ENCODE measurements at places on chromosomes 7 and 10.

- DNase-seq, result no peak
These were observed 90.9 kb downstream of the DIP2C start for GRCh38 chr10:598415-599170.

GRCh38 chr7:46539892-46540483 lies 618.9 kb upstream of the IGFBP3 start:
- no peak for DNase-seq

- no peak for DNase-seq
These were observed 15.5 kb downstream of the TECPR1 start for GRCh38 chr7:98236355-98237185.

GRCh38 chr7:136976504-136977251 lies 108.2 kb downstream of the CHRM2 start:
- no peak for DNase-seq

GRCh38 chr7:7148798-7149481 lies 33.4 kb upstream of the C1GALT1 start:
- DNase-seq, result no peak

DNA sequence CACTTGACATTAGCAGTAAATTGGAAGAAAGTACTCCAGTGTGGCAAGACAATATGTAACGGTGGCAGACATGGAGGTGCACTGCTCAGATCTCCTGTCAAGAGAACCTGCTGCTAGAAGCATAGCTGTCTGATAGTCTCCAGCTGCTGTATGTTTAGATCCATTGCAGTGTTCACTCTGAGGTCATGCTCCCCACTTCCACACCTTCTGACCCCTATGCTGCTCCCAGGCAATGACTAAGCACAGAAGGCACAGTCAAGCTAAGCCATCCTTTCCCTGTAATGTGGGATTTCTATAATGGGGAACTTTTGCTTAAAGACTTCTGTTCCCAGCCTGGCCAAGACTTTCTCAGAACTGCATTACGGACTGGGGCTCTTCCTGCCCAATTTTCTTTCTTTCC lies 315.8 kb downstream of the HPSE2 start:
- DNase-seq, result no peak

GRCh38 chr10:76115131-76115470 lies 683.7 kb downstream of the LRMDA start:
- no peak for DNase-seq

GRCh38 chr7:42181566-42181965 lies 55.4 kb downstream of the GLI3 start:
- no peak for DNase-seq

DNA sequence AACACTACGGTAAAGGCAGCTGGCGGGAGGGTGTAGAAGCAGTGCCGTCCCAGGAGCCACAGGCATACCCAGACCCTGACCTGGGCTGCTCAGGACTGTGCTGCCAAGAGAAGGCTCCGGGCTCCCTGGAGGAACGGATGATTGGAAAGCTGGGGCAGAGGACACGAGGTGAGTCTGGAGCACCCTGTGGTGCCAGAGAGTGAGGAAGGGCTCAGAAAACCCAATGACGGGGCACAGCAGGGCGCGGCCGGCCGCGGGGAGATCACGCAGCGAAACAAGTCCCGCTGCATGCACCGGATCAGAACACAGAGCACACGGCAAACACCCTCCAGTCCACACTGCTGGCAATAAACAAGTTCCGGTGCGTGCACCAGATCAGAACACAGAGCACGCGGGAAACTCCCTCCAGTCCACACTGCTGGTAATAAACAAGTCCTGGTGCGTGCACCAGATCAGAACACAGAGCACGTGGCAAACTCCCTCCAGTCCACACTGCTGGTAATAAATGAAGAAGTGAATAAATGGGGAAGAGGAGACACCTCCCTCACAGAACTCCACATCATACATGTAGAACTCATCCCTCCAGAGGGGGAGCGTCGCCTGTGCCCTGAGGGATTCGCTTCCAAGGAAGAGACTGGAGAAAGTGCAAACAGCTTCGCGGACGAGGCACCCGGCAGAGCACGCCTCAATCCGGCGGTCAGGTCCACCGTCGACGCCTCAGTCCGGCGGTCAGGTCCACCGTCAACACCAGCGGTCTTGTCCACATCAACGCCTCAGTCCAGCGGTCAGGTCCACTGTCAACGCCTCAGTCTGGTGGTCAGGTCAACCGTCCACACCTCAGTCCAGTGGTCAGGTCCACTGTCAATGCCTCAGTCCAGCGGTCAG lies 265.0 kb downstream of the MAD1L1 start:
- DNase-seq, result no peak

DNA sequence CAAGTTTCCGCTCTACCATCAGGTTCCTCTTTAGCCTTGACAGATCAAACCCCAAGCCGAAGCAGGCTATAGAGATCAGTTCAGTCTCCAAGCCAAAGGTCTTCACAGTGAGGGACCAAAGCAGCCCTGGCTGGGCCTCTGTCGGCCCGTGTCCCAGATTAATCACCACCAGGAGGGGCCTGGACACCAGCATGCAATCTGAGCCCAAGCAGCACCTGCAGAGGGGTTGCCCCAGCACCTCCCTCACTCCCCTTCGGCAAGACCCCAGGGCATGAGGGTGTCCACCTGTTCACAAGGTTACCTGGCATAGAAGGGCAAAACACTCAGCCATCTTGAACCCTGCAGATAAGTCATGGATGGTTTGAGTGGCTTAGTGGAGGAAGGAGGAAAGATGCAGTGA lies 36.0 kb downstream of the FBXW4 start:
- no peak for DNase-seq

DNA sequence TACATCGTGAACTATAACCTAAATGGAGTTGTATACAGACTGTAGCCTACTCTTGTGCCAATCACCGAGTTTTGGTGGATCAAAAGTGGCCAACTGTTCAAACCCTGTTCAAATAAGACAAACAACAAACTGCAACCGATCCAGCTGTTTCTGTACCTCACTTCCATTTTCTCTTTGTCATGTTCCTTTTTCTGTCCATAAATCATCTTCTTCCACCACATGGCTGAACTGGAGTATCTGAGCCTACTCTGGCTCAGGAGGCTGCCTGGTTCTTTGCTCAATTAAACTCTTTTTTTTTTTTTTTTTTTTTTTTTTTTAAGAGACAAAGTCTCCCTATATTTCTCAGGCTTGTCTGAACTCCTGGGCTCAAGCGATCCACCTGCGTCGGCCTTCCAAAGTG lies 59.0 kb upstream of the NPVF start:
- DNase-seq, result no peak

GRCh38 chr7:110647266-110647665 lies 443.7 kb upstream of the LRRN3 start:
- no peak for DNase-seq

GRCh38 chr10:63633677-63634487 lies 112.7 kb downstream of the REEP3 start:
- DNase-seq, result peak; percentile 6

DNA sequence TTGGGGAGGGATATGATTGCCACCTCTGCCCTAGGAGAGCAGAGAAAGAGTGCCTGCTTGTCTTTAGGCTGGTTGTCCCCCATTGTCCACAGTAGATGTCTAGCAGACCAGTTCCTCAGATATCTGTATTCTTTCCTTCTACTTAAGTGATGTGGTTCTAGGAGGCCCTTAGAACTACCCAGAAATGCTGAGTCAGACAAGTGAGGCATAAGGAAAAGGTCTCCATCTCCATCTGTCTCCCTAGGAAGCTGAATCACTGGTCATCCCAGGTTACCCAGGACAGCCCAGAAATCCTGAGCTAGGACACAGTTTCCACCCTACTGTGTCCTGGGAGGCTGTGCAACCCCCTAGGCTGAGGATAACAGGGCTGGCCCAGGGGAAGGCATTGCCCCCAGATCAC lies 93.4 kb upstream of the INHBA start:
- DNase-seq, result no peak

DNA sequence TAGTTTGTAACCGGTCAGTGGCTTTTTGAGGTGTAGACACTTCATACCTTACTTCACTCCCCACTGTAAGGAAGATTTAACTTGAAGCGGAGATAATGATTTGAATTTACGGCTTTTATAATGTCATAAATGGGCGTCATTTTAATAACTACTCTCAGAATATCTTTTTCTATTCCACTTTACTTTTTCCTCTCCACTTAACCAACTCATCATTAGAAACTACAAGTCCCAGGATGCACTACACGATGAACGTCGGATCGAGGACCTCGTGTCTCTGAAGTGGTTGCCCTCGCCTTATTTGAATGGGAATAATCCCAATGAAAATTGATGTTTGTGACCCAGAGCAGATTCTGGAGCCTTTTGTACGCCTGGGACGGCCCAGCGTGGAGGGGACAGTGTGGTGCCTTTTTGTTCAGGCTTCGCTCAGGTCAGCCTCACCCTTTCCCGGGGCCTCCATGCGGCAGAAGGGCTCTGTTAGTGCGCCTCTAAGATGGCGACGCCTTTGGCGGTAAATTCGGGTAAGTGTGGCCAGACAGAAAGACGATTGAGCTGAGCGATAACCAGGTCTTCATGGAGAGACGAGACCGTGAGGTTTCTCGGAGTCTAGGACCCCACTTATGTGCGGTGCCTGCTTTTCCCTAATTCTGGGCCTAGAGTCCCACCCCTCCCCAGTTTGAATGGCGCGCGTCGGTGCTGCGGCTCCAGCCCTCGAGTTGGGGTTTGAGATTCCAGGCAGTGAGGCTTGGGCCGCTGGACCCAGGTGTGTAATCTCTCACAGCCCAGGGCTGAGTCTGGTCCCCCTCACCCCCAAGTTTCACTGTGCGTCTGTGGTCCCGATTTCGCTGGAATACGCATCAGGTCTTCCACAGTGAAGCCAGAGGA lies at the start of gene NUP205:
Gene NUP205, plus strand, starts transcription at position 463 of the 882 bp plus-strand sequence. Its CDS starts 28 bp downstream, at position 491.
- DNase-seq, result peak; percentile 72

DNA sequence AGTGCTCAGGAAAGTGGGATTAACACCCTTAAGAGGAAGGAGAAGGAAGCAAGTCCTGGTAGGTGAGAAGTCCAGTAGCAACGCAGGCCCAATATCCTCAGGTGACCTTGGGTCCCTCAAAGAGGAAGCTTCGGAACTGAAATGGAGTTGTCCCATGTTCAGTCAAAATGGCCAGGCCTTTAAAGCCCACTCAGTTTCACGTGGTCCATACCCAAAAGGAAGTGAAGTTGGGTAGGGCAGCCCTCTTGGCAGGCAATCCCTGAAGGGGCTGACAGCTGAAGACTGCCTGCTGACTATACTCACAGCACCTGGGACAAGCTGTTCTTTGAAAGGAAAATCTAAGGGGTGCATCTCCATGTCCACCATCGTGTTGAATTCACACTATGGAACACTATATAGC lies 3.0 kb downstream of the GSAP start:
- DNase-seq, result no peak

DNA sequence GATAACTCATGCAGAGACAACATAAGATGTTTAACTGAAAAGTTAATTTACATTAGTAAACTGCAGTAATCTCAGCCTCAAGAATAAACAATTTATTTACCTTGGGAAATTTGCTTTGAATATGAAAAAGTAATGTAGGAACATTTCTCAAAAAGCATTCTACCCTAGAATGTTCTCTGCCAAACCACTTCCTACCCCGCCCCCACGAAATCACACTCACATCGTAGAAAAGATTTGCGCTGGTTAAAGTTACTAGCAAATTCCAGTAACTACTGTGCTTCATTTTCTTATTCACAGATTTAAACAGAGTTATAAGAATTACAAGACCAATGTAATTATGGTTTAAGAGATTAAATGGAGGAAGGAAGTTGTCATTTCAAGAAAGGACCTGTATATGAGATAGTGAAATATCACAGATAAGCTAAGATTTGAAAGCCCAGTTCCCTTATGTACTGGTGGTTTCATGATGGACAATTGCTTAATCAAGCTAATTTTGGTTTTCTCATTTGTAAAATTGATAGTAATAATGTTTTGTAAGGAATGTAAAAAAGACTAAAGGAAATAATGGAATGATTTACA lies 175.4 kb downstream of the GNAI1 start:
- no peak for DNase-seq

DNA sequence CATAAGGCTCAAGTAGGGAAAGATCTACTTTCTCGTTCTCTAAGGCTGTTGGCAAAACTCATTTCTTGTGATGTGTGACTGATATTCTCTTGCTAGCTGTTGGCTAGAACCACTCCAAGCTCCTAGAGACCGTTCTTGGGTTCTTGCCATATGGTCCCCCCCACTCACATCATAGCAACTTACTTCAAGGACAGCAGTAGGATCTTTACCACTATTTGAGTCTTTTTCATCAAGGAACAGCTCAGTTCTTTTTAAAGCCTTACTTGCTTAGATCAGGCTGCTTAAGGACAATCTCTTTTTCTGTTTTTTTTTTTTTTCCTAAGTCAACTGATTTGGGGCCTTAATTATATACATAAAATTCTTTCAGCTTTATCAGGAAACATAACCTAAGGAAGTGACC lies 251.1 kb downstream of the GPR37 start:
- DNase-seq, result no peak

GRCh38 chr7:108418946-108419345 lies 37.3 kb downstream of the NRCAM start:
- no peak for DNase-seq

GRCh38 chr10:99917963-99918825 lies 91.6 kb downstream of the DNMBP start:
- DNase-seq, result no peak

DNA sequence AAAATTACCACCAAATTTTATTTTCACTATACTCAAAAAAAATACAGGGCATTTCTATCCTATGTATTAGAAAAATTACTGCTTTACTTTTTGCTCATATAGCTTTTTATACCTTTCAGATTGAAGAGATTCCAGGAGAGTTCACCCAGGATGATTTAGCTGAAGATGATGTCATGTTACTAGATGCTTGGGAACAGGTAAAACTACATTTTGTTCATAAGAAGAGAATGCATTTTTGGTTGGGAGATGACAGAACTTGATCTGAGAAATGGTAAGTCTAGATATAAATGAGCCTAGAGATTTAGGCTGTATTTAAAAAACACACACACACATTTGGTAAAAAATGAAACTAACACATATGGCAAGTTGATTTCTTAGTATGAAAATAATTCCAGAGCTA lies 38.1 kb upstream of the ARL4A start:
- DNase-seq, result no peak

DNA sequence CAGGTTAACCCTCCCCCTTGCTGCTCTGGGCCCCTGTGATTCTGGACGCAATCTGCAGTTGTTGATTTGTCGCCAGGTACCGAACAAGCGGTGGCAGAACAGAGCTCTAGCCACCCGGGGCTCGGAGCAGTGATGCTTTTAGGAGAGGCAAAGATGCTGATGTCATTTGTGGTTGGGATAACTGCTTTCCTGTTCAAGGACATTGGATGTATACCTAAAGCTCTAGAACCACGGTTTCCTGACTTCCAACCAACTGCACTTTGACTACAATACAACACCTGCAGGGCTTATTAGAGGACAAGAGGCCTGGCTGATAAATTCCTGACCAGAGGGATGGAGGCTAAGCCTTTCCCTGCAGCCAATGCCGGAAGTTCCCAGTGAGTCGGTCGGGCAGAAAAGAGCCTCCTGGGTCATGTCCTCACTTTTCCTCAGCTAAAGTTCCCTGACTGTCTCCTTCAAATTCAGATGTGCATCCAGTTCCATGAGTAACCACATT lies 6.5 kb upstream of the RBM20 start:
- peak; percentile 57 for DNase-seq

All from DMS153 (cell line).